H7 (cell line): ENCODE measurements at places on chromosomes 1 and 21.

DNA sequence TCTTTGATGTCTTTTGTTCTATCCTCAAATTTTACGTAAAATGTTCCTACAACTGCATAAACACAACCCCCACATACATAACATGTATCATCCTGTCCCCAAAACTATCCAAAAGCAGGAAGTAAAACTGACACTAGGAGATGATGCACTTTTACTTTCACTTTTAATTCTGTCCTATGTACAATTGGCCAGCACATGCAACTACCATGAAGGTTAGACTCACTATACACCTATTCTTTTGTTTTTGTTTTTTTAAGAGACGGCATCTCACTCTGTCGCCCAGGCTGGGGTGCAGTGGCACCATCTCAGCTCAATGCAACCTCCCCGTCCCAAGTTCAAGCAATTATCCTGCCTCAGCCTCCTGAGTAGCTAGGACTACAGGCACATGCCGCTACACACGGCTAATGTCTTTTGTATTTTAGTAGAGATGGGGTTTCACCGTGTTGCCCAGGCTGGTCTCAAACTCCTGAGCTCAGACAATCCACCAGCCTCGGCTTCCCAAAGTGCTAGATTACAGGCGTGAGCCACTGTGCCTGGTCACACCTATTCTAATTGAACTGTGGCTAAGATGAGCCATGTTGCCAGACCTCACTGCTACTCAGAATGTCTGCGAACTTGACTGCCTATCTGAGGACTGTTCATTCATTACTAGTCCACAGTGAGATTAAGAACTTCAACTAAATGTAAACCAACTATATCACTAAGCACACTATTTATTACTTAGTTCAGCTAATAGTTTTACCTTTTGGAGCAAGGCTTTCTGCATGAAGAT is 48.0 kb downstream of the TOR3A start:
- no peak for DNase-seq

- no peak for DNase-seq
Measured at GRCh38 chr1:56074007-56074651, 505.2 kb downstream of the PLPP3 start.

DNA sequence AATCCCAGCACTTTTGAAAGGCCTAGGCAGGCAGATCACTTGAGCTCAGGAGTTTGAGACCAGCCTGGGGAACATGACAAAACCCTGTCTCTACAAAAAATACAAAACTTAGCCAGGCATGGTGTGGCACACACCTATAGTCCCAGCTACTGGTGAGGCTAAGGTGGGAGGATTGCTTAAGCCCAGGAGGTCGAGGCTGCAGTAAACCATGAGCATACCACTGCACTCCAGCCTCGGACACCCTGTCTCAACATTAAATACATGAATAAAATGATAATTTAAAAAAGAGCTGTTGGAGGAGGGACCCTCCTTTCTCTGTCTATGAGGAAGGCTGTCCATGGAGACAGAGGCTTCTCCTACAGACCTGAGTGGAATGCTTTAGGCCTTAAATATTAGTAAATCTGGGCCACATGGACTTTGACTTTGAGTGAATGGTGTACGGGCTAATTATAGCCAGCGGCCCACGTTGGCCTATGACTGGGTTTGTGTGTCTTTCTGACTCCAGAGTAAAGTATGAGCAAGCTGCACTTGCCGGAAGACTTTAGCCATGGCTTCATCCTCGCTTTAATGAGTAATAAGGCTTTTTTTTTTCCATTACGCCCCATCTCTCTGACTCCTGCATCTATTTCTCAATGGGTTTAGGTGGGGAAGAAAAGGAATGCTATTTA is 21.3 kb downstream of the RAB3B start:
- DNase-seq, result no peak

GRCh38 chr1:182170891-182171461 is 109.5 kb upstream of the ZNF648 start:
- DNase-seq, result no peak

DNA sequence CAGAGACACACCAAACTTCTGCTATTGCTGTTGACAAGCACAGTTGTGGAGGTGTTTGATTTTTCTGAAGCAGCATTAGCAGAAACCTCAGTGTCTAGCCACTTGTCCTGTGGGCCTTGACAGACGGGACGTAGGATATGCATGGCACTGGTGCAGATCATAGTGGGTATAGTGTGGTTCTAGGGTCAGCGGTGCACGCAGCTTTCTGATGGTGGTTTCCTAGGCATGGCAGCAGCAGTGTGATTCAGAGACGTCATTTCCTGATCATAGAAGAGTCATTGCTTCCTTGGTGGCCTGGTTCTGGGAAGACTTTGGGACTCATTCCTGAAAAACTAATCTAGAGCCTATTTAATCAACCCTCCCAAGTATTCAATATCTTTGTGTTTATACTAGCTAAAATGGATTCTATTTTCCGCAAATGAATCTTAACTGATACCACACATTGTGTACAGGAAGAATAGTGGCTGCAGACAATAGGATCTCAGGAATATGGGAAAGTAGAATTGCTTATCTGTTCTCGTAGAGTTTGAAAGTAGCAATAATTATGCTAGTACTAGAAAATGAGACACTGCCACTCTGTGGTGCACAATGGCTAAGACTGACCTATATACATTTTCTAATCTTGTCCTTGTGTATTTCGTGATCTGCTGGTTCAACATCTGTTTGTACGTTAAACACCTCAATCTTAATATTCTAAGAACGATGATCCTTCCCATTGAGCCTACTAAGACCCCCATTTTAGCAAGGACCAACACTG is 2.8 kb upstream of the USP1 start:
- no peak for DNase-seq

GRCh38 chr1:78004719-78005447 is at the start of gene DNAJB4:
Gene DNAJB4 (plus strand): TSS chr1:78004939. CDS start chr1:78005111, 172 bp downstream.
- DNase-seq, result peak; percentile 18

GRCh38 chr1:173476665-173477285 is 360 bp upstream of the PRDX6 start:
- DNase-seq, result peak; percentile 96

GRCh38 chr1:205256951-205257625 is 29.3 kb downstream of the TMCC2 start:
- DNase-seq, result no peak

DNA sequence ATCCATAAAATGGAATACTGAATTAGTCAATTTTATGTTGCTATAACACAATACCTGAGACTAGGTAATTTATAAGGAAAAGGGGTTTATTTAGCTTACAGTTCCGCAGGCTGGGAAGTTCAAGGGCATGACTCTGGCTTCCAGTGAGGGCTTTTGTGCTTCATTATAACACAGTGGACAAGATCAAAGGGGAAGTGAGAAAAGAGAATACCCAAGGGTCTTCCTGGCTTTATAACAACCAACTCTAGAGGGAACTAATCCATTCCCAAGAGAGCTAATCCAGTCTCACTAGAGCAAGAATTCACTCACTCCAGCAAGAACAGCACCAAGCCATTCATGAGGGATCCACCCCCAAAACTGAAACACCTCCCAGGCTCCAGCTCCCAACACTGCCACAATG is 3.1 kb downstream of the KIFAP3 start:
- DNase-seq, result no peak

DNA sequence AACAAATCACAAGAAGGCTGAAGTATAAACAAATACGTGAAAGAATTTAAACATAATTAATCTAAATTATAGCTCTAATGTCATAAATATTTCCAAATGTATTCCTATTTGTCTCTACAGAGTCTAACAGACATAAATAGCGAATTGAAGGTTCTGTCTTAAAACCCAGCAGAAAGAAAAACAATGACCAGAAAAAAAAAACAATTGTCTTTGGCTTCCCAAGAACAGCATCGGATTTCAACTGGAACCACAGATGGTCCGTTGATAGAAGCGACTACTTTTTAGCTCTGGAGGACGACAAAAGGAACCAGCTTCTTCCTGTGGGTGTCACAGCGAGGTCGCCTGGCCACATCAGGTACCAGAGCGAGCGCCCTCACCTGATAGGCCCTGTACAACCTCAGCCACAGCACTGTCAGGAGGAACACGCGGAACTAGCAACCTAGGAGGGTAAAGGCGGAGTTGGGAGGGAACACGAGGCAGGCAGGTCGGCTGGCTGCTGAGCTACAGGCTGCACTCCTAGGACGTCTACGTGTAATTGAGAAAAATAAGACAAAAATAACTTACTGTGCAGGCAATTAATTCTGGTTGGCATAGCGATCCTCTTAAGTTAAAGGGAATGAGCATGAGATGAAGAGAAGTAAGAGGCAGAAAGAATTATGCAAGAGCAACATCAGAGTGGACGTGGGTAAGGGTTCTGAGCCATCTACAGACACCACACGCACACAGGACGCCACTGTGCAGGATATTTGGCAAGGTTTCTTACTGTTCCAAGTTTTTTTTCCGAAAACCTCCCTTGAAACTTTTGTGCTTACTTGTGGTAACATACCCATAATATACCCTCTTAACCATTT is 16.7 kb upstream of the PRDM15 start:
- peak; percentile 68 for DNase-seq

DNA sequence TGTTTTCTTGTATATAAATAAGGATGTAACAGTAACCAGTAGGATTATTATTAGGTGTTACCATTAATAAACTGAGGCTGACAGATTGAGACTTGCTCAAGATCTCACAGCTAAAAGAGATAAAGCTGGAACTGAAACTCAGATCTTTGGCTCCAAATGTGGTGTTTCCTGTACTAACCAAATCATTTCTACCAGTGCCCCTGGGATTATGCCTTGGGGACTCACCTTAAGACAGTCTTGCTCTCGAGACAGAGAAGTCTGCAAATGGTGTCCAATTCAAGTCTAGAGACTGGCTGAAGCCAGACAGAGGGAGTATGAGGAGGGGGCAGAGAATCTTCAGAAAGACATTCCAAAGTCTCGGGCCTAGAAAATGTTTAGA is 593 bp upstream of the CD53 start:
- no peak for DNase-seq

DNA sequence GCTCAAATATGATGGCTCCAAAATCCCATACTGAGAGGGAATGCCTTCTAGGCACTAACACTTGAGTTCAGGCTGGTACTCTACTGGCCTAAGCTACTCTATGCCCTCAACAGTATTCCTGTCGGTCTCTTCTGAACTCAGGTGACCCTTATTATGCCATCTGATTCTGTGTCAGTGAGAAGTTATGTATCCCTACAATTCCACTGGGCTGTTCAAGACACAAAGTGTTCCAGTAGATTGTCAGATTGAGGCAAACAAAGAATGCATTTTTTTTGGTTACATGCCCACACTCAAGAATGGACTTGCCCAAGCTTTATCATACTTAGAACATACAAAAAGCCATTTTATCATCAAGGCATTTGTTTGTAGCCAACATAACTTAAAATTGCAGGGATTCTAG is 553.8 kb upstream of the PRMT6 start:
- no peak for DNase-seq

DNA sequence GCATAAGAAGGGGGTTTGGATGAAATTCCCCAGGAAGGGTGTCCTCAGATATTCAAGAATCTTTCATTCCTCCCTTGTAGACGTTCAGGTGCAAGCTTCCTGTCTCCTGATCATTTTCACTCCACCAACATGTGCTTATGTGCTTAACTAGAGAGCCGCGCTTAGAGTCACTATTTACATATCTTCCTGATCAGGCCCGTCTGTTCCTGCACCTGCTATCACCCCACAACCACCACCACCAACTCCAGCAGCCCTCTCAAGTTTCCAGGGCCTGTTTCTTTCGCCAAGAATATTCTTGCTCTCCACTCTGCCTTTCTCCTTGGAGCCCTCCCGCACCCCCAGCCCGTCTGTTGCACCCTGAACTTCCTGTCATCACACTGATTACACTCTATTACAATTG is 113.4 kb downstream of the SPSB1 start:
- DNase-seq, result no peak

DNA sequence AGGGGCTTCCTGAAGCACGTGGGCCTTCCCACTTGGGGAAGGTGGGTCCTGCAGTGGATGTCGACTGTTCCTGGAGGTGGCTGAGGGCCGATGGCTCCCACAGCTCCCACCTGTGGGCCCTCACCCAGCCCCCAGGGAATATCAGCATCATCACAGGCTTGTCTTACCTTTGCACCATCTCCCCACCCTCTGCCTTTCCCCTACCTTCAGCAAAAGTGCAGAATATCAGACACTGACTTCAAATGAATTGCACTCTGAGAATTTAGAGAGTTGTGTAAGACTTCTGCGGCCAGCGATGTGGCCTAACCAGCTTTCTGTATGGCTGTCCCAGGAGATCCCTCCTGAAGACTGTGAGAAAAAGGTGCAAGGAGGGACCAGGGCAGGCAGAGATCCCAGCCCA is 105.4 kb downstream of the PRDM2 start:
- DNase-seq, result no peak

GRCh38 chr1:236457775-236458174 is 63.7 kb downstream of the EDARADD start:
- no peak for DNase-seq

DNA sequence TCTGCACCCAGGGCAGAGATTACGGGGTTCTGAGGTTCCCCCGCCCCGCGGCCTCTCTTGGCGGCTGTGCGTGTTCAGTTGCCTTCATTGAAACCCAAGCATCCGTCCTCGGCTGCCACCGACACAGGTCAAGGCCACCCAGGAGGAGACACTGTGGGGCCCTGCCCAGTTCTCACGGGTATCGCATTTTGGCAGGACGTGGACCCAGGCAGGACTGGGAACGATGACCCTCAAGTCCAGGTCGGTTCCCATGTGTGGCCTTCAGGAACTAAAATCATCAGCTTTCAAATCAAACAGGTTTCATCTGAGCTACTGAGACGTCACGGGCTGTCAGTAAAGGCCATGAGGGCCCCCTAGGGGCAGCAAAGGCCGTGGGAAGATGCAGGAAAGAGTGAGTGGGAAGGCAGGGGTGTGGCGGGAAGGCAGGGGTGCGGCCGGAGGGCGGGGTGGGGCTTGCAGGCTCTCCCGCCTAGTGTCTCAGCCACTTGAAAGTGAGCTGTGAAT is 7.0 kb upstream of the C1orf174 start:
- DNase-seq, result peak; percentile 85

DNA sequence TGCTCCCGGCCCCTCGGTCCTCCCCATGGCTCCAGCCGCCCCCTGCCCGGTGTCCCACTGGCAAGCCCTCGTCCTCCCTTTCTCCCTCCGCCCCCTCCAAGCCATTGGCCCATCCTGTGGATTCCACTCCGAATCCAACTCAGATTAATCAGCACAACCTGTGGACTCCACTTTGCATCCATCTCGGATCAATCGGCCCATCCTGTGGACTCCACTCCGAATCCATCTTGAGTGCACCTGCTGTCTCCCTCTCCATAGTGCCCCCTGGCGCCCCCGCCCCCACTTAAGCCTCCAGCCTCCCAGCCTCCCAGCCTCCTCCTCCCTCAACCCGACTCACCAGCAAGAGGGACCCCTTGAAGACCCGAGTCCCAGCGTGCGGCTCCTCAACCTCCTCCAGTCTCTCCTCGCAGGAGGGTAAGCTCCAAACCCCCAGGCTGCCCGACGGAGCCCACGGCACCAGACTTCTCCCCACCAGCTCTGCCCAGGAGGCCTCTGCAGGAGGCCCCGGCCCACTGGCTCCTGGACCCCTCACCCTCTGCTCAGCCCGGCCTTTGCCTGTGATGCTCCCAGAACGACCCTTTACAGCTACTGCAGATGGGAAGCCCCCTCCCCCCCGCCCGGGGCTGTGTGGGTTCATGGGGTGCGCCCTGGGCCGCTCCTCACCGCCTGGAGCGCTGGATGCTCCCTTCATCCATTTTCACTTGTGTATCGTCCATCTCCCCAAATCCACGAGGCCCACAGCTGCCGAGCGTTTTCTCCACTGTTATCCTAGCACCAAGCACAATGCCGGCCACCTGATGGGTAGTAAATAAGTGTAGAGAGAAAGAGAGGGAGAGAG is 40.6 kb upstream of the TSPEAR start:
- DNase-seq, result peak; percentile 64
